ENCODE measurements at places on chromosomes 6 and 20.

GRCh38 chr6:25413207-25413905 is 134.2 kb downstream of the CARMIL1 start:
- DNase-seq, result peak; percentile 27

GRCh38 chr6:139518556-139519091 is 144.2 kb upstream of the CITED2 start:
- DNase-seq, result no peak

DNA sequence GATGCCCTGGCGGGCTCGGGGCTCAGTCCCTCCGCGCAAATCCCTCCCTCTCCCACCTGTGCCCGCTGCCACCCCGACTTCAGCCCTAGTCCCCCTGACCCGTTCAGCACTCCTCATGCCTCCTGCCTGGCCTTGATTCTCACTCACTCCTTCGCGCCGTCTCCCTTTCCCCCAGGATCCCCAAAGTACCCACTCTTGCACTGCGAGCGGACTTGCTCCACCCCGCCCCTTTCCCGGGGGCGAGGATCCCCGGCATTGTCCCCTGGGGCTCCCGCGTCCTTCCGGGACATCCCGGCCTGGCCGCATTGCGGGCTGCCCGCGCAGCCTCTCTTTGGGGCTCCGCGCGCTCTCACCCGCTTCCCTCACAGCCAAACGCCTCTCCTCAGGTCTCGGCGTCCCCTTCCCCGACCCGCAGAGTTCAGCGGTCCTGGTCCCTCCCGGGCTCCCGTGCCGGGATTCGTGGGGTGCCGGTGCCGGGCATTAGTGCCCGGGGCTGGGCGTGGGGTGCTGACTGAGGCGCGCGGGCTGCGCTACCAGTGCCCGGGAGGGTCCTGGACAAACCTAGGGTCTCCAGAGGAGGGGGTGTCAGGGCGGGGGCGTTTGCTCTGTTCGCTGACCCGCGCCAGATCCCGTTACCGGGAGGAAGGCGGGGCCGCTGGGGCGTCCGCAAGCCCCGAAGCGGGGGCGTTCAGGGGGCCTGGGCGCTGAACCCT is 45.5 kb upstream of the SUPT3H start:
- peak; percentile 32 for DNase-seq

DNA sequence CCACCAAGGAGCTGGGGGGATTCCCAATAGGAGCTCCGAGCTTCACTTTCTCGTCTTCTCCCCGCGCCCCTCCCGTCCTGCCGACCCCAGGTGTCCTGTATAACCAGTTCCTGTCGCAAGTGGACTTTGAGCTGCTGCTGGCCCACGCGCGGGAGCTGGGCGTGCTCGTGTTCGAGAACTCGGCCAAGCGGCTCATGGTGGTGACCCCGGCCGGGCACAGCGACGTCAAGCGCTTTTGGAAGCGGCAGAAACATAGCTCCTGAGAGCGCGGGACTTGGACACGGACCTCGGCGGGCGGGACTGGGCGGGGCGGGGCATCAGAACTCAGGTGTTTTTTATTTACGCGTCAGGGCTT is 340 bp upstream of the VARS2 start:
- DNase-seq, result no peak

- DNase-seq, result no peak
Measured at GRCh38 chr6:40623932-40624331, 36.8 kb upstream of the LRFN2 start.

GRCh38 chr20:58021481-58021880 is 207.0 kb downstream of the ANKRD60 start:
- no peak for DNase-seq

GRCh38 chr6:135830452-135830881 is 21.0 kb upstream of the PDE7B start:
- DNase-seq, result no peak

DNA sequence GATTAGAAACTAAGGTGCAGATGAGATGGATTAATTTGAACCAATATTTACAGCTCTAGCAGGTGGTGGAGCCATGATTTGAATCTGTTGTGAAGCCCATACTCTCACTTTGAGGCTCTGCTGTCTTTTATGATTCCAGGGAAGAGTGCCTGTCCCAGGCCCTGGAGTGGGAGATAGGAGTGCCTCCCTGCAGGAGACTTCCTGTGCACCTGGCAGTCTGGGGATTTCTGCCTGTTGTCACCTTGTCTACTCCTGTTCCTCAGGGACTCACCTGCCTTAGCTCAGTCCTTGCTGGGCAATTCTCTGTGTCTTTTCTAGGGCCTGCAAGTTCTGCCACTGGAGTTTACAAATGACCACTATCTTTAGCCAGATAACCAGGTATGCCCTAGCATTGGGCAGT is 46.3 kb downstream of the SCAND1 start:
- no peak for DNase-seq

DNA sequence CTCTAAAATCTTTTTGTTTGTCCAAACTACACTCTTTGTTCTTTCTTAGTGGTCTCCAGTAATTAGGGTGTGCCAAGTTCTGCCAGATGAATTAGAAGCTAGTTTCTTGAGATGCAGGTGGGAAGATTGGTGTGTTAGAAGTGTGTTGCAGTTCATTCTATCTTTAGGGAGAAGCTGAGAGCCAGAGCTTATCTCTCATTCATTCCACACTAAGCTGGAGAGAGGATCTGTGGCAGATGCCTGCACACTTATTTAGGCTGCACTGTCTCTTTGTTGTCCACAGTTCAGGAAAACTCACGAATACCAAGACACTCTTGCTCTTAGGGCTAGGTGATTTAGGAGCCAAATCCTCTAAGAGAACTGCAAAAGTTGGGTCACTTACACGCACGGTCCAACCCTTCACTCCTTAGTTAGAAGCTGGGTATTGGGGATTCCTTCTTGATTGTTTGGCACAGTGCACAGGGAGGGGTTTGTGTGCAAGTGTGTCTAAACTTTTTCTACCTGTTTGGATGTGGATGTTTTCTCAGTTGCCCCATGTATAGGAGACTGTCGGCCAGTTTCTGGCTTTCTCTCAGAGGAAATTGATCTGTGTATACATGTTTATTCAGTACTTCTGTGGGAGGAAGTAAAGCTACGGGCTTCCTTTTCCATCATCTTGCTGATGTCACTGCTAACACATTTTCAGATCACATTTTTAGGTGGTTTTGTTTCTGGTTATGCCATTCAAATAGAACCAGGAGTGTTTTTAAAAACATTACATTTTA is 49.5 kb downstream of the SMAP1 start:
- DNase-seq, result no peak

- no peak for DNase-seq
Measured at GRCh38 chr20:48709744-48710143, 118.1 kb downstream of the PREX1 start.

GRCh38 chr20:17295151-17295726 is 68.4 kb downstream of the PCSK2 start:
- no peak for DNase-seq

- no peak for DNase-seq
Measured at GRCh38 chr6:64383277-64383676, 747.7 kb downstream of the PHF3 start.

GRCh38 chr20:3121271-3121911 is 36.9 kb upstream of the AVP start:
- DNase-seq, result peak; percentile 80

GRCh38 chr6:133889557-133890403 is 867 bp downstream of the TCF21 start:
- DNase-seq, result no peak

GRCh38 chr6:40000964-40001515 is 66.8 kb upstream of the MOCS1 start:
- no peak for DNase-seq

GRCh38 chr6:65798280-65799014 is 91.4 kb upstream of the EYS start:
- DNase-seq, result no peak

GRCh38 chr6:1396952-1397868 is 7.8 kb downstream of the FOXF2 start:
- peak; percentile 75 for DNase-seq

GRCh38 chr6:128511506-128511905 is 8.9 kb downstream of the PTPRK start:
- no peak for DNase-seq

- no peak for DNase-seq
Measured at GRCh38 chr6:21846541-21847451, 253.2 kb downstream of the SOX4 start.

DNA sequence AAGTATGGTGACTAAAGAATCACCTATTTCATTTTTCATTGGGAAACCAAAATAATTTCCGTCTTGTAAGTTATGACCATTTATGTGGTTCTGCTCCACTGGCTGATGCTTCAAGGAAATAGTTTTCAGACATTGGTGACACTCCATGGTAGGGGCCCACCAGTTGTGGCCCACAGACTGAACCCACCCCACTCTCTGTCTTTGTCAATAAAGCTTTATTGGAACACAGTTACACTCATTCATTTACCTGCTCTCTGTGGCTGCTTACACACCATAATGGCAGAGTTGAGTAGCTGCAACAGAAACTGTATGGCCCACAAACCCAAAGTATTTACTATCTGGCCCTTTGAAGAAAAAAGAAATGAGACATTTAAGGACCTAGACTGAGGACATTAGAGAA is 78.5 kb downstream of the TBC1D7 start:
- no peak for DNase-seq

GRCh38 chr6:15081447-15081846 is 164.4 kb upstream of the JARID2 start:
- no peak for DNase-seq

DNA sequence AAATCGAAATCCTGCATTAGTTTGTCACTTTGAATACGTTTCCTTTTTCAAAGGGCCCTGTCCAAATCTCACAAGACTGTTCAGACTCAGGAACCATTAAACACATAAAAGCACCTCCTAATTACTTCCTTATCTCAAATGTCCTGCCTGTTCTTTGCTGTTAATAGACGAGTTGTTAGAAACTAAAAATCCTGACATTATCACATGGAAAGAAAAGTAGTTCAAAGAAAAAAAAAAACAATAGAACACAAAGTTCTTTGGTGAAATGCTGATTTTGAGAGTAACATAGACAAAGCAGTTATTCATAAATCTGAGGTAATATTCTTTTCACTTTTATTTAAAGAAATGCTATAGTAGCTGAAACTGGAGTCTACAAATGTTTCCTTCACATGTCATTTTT is 12.1 kb upstream of the TAB2 start:
- no peak for DNase-seq

- no peak for DNase-seq
Measured at GRCh38 chr20:45909817-45910669, 1.9 kb downstream of the PLTP start.

- DNase-seq, result no peak
Measured at GRCh38 chr20:44357020-44357419, 1.5 kb downstream of the HNF4A start.

DNA sequence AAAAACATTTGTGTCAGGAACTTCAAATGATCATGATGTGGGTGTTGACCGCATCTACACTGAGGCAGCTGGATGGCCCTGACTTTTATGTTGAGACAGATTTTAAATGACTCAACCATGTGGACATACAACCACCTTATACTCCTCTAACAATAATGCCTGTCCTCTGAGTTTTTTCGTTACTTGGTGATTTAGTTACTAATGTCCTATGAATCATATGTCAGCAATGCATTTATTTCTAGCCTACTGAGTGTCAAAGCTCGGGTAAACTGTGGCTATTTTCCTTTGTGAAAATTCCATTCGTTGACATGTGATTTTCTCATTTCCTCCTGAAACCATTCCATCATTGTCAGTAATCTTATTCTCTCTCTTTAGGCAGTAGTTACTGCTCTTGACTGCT is 38.9 kb upstream of the NKX2-4 start:
- no peak for DNase-seq

- DNase-seq, result no peak
Measured at GRCh38 chr6:52297433-52297832, 12.9 kb upstream of the MCM3 start.

GRCh38 chr6:35343092-35343834 is 905 bp downstream of the PPARD start:
- peak; percentile 60 for DNase-seq

DNA sequence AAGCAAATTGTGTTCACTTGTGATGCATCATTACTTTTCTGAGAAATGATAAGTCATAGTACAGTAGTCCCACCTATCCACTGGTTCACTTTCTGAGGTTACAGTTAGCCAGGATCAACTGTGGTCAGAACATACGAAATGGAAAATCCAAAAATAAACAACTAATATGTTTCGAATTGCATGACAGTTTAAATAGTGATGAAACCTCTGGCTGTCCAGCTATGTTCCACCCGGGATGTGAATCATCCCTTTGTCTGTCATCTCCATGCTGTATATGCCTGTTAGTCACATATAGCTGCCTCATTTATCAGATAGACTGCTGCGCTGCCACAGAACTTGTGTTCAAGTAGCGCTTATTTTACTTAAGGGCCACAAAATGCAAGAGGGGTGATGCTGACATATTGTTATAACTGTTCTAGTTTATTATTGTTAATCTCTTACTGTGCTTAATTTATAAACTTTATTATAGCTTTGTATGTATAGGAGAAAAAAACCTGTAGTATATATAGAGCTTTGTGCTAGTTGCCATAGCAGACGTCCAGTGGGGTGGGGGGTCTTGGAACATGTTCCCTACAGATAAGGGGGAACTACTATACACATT is 29.2 kb downstream of the AFDN start:
- no peak for DNase-seq

DNA sequence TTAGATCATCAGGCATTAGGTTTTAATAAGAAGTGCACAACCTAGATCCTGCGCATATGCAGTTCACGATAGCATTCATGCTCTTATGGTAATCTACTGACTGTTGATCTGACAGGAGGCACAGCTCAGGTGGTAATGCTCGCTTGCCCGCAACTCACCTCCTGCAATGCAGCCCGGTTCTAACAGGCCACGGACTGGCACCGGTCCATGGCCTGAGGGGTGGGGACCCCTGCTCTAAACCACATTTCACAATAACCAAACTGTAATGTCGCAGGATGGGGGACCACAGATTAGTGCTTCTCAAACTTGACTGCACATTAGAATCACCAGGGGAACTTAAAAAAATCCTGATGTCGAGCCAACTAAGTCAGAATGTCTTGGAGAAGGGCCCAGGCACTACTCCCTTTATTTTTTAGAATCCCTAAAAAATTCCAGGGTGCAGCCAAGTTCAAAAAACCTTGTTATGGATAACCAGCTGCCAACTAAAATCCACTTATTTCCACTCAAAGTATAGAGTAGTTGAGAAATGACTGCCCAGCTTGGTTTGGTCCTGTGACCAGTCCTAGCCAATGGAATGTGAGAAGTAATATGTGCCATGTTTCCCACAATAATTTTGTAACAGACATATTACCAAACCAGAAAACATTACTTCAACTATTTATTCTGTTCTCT is 3.1 kb downstream of the SHPRH start:
- DNase-seq, result no peak

DNA sequence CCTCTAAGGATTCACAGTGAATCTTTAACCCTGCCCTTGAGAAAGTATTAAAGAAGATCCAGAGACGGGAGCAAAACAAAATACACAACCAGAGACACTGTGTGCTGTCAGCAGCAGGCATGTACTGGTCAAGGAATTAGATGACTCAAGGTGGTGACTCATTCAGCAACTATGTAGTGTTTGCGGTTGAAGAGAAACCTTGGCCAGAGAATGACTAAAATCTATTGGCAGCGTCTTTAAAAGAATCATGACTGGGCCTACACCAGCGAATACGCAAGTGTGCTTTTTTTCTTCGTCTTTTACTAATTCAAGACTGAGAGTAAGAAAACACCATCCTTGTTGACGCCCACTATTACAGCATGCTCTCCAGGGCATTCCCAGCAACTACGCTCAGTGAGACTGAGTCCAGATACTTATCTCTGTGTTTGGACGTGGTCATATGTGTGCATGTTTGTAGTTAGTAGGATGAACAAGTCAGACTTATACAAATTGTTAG is 72.4 kb upstream of the BACH2 start:
- peak; percentile 22 for DNase-seq

- DNase-seq, result peak; percentile 71
Measured at GRCh38 chr6:125357515-125358256, 55.9 kb upstream of the HDDC2 start.

GRCh38 chr20:17683218-17684076 is 1.4 kb upstream of the RRBP1 start:
- no peak for DNase-seq
